ENCODE measurements at places on chromosomes 5 and 9.

DNA sequence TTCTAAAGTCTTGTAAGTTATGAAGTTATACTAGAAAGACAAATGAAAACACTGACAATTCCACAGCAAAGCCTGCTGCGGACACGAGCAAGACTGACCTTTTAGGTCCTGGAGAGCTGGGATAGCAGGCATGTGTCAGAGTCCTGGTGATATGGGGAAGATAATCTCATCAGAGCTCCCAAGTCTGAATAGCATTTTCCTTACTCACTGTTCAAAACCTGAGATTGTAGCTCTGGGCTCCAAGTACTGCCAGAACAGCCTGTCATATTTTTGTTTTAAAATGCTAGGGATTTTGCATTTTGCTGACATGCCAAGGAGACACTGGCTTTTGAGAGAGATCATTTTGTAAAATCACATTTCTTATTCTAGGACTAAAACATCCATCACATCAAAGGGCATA is 90.1 kb downstream of the DRD1 start:
- no peak for DNase-seq

DNA sequence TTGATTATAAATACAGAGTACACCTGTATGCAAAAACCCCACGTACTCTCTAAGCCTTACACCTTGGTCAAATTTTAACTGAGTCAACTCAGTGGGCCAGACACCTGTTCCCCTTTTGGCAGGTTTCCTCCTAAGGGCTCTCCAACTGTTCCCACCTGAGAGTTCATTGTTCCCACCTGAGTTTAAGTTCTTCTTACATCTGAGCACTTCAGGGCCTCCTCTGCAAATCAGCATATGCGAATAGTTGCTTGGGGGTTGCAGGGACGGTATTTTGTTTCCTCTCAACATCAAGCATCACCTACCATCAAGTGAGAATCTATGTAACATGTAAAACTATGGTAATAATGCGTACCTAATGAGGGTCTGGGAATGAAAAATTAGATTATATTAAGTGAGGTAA is 300.0 kb downstream of the PIK3R1 start:
- no peak for DNase-seq

DNA sequence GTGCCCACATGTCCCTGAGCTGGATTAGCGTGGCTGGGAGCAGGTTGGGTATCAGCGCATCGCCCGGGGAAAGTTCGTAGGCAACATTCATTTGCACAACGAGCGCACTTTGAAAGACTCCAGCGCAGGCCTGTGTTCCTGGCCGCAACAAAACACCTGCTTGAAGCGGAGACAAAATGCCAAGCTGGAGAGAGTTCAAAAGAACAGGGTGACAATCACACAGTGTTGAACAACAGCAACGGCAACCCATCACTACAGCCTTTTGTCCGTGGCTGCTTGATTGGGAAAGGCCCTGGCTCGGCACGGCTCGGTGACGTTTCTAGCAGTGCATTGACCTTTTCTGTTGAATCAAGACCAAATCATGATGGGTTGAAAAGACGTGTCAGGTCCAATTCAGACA is 336.3 kb downstream of the IRX1 start:
- no peak for DNase-seq

DNA sequence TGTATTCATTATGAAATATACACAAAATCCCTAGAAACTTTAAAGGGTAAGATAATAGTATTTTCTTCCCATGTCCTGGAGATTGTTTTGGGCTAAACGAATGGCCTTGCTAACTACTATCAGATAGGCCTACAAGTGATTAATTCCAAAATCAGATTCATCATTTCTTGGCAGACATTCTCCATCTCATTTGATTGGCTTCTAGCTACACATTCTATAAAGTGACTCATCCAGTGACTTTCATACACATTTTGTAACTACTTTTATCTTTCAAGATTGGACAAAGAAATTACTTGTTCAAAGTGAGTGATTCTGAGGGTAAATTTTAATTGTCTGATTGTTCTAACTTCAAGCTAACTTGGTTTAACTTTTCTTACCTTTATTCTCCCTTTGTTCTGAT is 93.3 kb downstream of the RAPGEF6 start:
- no peak for DNase-seq

GRCh38 chr5:61313960-61314681 is 17.9 kb upstream of the ZSWIM6 start:
- DNase-seq, result no peak

DNA sequence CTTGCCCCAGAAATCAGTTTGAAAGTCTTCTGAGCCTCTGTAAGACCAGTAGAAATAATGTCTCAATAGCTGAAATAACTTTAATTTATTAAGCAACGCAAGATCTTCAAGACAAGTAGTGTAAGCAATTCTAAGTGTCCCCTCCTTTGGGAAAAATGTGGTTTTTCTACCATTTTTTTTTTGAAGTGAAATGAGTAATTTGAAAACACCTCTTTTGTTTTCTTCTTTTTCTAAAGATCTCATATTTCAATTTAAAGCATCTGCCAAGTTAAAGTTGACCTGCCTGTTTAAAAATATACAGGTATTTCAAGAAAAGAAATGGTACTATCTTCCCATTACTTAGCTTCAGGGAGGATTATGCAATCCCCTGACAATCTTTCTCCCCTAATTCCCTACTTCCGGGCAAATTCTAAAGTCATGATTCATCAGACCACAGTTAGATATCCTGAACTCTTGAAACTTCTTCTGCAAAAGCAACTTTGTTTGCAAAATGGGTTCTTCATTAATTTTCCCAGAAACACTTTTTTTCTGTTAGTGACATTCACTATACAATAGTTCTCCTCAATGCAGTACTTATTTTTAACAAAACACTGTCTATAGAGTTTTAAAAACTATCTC is 7.8 kb upstream of the ANXA1 start:
- no peak for DNase-seq

DNA sequence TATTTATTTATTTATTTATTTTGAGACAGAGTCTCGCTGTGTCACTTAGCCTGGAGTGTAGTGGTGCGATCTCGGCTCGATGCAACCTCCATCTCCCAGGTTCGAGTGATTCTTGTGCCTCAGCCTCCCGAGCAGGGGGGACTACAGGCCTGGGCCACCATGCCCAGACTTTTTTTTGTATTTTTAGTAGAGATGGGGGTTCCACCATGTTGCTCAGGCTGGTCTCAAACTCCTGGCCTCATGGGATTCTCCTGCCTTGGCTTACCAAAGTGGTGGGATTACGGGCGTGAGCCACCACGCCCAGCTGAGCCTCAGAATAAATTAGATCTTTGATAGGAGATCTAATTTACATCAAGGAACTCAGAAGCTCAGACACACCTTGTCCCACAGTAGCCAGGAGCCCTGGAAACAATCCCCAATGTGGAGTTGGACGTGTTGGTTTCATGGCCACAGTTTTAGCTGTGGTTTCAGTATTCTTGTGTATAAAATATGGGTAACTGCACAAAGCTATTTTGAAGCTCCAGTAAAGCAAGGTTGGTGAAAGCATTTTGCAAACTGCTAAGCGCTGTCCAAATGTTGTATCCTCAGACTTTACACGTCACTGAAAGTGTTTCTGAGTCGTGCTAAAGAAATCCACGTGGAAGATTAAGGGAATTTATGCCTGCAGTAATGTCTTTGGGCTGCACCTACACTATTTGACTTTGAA is 3.0 kb upstream of the HNRNPAB start:
- DNase-seq, result no peak

GRCh38 chr9:113529336-113530009 is 65.9 kb downstream of the RGS3 start:
- no peak for DNase-seq

- DNase-seq, result no peak
Measured at GRCh38 chr9:88732128-88732527, 197.2 kb downstream of the NXNL2 start.

DNA sequence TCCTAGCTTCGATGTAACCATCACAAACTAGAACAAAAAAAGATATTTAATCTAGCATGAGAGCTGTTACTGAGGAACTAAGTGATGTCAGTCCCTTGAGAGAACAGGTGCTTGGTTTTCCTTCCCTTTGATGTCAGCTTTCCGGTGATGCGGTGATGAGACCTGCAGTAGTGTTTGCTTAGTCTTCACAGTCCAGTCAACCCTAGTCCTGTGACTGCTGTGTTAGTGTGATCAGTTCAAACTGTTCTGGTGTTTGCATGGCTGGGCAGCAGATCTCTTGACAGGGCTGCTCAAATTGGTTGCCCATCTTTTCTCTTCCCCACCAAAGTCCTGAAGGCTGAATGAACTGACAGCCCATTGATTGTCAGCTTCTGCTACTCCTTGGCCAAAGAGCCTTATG is 608.6 kb upstream of the DAB2 start:
- no peak for DNase-seq

DNA sequence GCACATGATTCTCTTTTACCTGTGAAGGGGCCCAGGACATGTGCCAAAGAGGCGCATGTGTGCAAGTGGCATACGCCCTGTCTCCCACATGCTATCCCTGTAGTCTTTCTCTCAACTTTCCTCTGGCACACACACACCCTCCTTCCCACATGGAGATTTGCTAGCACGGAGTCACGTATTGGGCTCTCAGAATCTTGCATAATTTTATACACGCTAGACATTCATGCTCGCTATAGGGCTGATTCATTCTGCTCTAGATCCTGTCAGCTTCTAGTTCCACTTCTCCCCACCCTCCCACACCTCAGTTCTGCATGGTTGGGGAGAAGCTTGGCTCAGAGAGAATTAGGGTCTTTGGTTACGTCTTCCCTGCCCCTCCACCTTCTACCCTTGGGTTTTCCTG is 72.8 kb downstream of the CD180 start:
- no peak for DNase-seq

DNA sequence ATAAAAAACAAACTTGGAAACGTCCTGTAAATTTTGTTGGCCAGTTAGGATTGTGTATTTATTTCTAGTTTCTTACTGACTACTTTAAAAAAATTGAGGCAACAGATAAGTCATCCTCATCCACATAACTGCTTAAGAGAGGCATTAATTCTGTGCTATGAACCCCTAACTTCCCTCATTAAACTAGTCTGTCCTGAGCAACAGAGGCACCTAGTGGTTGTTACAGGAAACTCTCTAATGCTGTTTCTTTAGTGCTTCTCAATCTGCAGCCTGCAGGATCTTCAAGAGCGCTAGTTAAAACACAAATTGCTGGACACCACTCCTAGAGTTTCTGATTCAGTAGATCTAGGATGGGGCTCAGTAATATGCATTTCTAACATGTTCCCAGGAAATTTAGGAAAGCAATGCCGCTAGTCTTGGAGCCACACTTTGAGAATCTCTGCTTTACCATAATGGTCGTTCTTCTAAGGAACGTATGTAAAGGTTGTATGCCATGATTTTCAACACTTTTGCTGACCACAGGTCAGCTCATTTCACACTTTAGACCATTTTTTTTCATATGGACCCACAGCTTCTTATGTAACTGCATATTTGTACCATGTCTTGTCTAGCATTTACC is 410.1 kb upstream of the SMARCA2 start:
- DNase-seq, result no peak

- DNase-seq, result no peak
Measured at GRCh38 chr5:107486489-107486888, 184.2 kb downstream of the EFNA5 start.

GRCh38 chr5:86909418-86910295 is 291.9 kb downstream of the COX7C start:
- DNase-seq, result no peak

DNA sequence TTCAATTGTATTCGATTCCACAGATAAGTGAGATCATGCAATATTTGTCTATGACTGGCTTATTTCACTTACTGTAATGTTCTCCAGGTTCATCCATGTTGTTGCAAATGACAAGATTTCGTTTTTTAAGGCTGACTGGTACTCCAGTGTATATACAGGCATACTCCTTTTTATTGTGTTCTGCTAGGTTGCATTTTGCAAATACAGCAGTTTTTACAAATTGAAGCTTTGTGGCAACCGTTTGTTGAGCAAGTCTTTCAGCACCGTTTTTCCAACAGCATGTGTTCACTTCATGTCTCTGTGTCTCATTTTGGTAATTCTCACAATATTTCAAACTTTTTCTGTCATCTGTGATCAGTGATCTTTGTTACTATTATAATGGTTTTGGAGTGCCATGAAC is 82.7 kb downstream of the DMXL1 start:
- no peak for DNase-seq

DNA sequence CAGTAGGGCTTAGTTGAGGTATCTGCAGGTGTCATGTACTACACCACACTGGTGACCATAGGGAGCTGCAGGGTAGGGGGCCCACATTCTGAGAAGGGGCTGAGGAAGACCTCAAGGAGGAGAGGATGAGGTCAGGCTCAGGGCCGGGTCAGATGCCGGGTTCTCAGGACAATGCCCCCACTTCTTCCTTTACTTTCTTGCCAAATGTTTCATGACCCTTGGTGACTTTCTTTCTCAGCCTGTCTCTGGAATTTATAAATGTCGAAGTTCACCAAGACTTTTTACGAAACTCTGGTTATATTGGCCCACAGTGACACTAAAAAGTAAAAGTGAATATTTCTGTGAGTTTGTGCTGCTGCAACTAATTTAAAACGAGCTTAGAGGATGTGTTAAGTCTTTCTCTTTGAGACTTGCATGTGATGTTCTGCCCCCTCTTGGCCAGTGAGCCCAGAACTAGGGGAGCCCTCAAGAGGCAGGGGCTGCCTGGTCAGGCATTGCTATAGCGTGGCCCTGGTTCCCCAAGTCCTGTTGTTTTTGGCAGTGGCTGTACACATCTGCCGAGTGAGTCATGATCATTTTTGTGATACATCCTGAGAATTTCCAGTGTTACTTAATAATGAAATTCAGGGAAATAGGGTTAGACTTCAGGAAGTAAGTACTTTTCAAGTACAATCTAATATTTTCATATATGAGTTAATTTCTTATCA is 11.2 kb downstream of the ACO1 start:
- no peak for DNase-seq

DNA sequence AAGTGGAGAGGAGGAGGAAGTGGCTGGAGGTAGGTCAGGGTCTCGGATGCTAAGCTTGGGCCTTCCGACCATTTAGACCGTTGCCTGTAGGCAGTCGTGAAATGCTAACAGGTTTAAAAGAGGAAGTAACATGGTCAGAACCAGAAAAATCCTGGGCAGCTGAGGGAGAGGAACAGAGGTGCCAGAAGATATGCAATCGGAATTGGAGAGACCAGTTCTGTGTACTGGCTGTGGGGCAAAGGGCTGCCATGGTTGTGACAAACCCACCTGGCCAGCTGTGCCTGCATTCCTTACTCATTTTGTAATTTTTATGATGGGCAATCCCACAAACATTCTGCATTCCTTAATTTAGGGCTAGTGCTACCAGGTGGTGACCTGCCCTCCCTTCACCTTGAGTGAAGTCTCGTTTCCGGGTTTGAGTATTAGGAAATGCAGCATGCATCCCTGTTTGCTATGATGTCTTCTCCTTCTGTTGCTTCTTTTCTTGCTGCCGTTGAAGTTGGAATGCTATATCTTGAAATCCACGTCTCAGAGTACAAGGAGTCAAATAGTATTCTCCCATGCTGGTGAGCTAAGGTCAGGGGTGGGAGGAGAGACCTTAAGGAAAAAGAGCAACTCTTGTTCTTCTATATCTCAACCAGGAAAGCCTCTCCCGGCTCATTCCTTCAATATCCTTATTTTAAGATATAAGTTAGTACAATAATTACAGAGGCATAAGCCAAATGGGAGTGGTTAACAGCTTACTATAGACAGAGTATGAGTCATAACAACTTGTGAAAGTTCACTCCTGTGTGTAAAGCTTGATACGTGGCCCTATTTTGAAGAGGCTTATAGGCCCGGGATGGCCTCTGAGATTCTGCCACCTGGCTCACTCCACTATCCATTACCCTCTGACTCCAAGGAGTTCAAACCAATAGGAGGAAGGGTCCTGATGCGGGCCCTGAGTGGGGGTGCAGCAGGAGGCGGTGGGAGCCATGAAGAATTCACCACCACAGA is 37.0 kb downstream of the B4GALT1 start:
- DNase-seq, result no peak

GRCh38 chr9:133563291-133563796 is 28.8 kb downstream of the ADAMTSL2 start:
- DNase-seq, result no peak
